ENCODE measurements at places on chromosomes 4 and X.

- DNase-seq: no peak
Measured at GRCh38 chr4:139624441-139625092, 41.1 kb upstream of the MGST2 start.

- DNase-seq: no peak
Measured at GRCh38 chr4:16391196-16391595, 164.9 kb upstream of the TAPT1 start.

DNA sequence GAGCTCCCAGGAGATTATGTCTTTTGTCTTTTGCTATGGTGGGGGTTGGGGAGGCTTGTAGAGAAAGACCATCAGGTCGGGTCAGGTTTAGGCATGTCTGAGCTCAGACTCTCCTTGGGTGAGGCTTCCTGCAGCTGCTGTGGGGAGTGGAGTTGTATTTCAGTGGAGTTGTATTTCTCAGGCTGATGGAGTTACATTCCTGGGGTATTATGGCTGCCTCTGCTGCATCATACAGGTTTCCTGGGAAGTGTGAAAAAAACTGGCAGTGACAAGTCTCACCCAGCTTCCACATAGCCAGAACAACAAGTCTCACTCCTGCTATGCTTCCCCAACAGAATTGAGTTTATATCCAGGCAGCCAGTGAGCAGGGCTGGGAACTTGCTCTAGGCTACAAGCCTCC, 119.3 kb downstream of the VSIG4 start:
- no peak for DNase-seq

DNA sequence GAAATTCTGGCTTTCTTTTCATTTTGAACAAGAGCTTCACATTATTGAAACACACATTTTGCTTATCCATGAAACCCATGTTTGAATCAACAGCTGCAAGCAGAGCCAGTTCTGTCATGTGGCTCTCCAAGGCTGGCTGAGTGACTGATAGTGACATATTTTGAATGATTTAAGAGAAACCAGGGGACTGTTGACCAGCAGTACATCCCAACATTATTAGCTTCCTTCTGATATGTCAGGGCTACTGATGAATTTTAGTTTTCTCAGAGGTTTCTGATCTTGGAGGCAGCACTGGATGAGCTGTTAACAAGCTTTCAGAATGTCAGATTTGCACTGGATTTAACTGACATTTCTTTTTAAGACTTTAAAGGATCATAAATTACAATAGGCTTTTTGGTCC, 74.6 kb upstream of the GRXCR1 start:
- no peak for DNase-seq

DNA sequence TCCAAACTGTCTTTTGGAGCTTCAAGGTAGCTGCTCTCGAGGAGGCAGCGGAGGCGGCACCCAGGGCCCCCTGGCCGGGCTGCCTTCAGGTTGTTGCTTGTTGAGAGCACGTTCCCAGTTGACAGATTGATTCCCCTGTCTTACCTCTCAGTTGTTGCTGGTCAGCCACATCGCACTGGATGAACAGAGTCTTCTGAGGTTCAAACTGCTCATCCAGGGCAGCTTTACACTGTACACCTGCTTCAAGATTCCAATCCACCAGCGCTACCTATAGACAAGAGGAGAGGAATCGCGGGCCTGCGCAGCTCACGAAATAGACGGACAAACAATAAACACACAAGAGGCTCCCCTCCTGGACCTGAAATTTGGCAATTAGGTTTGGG, 497 bp downstream of the HPGD start:
- DNase-seq: no peak

- no peak for DNase-seq
Measured at GRCh38 chr4:47579235-47579634, 94.2 kb downstream of the ATP10D start.

DNA sequence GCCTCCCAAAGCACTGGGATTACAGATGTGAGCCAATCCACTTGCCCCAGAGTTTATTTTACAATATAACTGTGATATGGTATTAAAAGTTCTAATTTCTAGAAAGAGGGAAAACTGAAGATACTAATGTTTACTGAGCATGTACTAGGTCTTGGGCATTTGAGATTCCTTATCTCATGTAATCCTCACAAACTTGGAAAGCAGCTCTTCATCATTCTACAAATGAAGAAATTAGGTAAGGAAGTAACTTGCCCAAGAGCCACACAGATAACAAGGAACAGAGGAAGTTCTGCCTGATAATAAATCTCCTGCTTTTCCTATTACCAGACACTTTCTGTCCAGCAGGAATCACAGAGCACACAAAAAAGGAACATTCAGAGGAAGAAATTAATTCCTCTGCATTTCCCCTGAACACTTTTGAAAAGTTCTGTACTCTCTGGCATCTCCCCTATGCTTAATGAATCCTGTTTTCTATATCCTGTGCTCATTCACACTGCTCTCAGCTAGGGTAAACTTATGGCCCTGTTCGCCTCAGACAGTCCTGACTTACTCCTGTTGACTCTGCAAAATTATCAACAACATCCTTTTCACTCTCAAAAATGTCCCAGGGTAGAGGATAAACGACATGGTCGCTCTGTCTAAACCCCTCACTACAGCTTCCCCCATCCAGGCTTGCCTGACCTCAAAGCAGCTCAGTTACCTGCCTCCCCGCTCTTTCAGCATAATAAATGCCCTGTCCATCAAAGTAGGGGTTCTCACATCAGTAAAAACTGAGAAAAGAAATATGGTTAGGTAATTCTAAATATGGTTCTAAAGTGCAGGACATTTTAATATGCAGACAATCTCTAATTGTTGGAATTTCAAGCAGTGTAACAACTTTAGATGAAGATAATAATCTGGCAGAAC, 13.6 kb downstream of the SH3RF1 start:
- no peak for DNase-seq

DNA sequence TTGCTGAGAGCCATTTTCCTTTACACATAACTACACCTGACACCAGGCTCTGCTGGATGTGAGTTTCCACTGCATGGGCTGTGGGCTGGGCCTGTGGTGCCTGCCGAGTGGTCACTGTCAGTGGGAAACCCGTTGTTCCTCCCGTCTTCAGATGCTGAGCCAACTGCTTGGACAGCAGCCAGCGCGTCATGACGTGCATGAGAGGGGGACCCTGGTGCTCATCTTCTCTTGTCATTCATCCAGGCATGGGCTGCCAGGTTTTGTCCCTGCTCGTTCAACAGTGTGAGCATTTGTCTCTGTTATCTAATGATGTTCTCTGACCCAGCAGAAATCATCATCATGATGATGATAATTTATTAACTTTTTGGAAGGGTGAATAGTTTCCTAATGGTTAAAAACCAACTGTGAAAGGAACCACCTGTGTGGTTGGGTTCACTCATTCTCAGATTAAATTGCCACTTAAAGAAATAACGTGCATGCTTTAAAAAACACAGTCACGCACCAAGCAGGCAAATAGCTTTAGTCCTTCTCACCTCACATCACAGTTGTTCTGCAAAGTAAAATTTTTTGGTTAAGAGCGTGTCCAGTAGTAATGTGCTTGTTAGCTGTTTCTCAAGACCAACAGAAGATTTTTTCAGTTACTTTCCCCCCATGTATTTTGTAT, 19.9 kb upstream of the CLDN34 start:
- no peak for DNase-seq

- no peak for DNase-seq
Measured at GRCh38 chrX:67781132-67781531, 237.3 kb downstream of the AR start.

GRCh38 chrX:44344194-44344593, 722 bp upstream of the EFHC2 start:
- no peak for DNase-seq

- no peak for DNase-seq
Measured at GRCh38 chrX:136046295-136047015, 61.2 kb downstream of the SLC9A6 start.

- no peak for DNase-seq
Measured at GRCh38 chrX:16771483-16772398, 14.5 kb upstream of the TXLNG start.

DNA sequence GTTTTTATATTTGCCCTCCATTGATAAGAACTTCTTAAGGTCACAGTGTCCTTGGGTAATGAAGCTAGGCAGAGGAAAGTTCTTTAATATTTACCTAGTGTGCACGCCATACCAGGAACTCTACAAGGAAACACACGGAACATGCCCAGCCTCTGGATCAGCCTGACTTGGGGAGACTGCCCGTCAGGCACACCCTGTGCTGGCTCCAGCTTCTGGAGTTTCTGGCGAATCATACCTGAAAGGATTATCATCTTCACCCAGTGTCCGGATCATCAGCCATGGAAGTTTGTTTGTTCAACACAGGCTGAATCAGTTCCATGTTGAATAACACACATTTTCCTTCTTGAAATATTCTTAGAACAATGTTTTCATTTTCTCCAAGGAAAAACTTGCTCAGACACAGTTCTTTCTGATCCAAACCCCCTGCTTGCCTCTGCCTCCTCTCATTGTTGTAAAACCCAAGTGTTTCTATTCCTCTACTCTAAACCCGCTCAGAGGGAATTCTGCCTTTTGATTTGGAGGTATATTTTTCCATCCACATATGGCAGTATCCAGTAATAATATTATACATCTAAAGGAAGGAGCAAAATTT, 176.7 kb downstream of the SHROOM3 start:
- DNase-seq: no peak

DNA sequence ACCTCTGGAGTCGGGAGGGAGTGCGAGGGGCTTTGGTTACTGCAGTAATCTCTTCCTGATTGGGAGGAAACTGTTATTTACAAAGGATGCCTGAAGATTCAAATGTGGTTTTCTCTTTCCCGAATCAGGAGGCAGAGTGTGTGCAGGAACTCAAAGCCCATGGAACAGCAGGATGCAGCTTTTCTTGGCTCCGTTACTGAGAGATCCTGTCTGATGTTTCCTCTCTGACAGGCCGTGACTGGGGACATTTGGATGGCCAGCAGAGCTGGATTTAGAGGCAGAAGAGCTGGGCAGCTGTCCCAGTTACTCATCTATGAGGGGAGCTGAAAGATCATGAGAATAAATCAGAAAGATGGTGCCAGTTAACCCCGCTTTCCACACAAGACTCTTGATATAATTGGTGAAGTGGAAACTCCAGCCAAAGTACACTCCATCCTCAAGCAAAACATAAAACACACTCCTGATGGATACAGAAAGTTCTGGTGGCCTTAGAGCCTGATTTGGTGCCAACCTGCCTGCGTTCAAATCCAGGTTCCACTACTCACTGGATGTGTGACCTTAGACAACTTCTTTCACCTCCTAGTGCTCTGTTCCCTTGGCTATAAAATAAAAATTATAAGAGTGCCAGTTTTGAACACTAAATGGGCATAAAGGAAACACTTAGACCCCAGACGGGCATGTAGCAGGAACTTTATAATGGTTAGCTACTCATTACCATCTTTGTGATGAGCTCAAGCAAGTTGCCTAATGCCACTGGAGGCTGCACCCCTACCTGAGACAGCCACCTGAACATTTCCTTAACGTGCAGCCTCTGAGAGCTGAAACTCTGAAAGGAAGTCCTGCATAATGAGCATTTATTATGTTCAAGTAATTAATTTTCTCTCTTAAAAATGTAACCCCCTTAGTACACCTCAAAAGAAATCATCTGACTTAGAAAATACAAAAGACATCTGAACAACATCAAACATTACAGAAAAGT, 349.0 kb upstream of the GATB start:
- DNase-seq: no peak

DNA sequence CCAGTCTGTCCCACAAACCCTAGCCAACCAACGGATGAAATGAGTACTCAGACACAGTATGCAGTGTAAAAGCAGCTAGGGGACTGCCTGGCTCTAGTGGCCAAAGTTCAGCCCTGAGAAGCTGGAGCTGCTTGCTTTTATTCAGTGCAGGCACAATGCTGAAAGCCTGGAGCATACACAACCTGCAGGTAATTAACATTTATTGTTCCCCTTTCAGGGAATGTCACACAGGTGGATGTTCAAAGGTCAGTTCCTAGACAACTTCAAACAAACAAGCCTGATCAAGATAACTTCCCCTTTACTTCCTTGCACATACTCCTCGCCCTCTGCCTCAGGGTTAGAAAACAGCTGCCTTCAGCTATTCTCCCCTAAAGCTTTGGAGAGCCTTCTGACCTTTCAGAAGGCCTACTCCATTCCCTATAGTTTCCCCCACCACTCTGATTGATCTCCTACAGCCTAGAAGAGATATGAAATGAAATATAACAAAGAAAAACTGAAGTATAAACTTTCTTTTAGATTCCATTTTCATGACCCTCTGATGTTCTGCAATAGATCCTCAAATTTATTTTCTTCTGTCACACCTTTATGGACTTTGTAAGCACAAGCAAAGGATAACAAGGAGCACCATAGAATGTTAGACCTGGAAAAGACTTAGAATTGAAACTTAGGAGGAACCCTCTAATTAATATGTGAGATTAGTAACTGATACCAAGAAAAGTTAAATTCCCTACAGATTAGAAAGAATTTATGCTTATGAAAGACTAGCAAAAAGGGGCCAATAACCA, 6.8 kb upstream of the DCAF8L1 start:
- no peak for DNase-seq

- no peak for DNase-seq
Measured at GRCh38 chr4:159444678-159445077, 341.8 kb downstream of the RAPGEF2 start.

GRCh38 chr4:181661923-181662322, 581.3 kb upstream of the TENM3 start:
- no peak for DNase-seq

- no peak for DNase-seq
Measured at GRCh38 chr4:163776957-163777356, 282.5 kb downstream of the TMA16 start.

- DNase-seq: no peak
Measured at GRCh38 chr4:5079581-5079980, 28.3 kb downstream of the STK32B start.

DNA sequence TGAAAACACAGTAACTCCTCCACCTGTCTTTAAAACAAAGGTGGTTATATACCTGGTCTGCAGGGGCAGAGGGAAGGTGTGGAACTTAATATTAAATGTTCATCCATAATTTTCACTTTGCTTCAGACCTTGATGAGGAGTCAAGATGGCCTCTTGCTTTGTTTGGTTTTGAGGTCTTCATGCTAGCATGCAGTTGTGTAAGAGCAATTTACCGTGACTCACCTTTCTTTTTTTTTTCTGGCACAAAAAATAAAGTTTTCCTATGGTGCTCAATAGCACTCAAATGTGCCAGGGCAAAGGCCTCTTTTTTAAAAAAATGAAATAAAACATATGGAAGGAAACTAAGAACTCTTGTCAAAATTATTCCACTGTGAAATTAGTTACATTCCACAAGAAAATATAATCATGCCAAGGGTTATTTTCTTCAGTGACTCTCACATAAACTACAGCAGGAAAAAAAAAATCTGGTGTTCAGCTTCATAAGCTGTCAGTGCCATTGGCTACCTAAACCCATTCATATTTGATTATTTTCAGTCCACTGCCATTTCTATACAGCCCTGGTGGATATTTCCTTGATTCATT, 128.2 kb downstream of the SLC7A11 start:
- no peak for DNase-seq

DNA sequence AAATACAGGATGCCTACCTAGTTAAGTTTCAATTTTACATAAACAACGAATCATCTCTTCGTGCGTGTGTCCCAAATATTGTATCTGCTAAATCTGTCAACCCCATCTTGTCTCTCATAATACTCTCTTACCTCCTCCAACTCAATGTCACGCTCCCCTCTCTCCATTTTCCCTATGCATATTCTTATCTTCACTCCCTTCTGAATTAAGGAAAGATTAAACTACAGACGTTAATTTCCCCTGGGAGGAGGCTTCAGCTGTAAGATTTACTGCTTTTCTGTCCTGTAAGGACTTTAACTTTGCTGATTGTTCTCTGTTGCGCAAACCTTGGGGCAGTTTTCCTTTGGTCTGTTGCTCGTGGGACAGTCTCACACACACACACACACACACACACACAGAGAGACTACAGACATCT, 455 bp upstream of the ABCB7 start:
- DNase-seq: no peak

- no peak for DNase-seq
Measured at GRCh38 chr4:55903577-55903976, 45.2 kb upstream of the CEP135 start.

Data from GM12891 (cell line).